ENCODE measurements at places on chromosomes 13 and 19.

DNA sequence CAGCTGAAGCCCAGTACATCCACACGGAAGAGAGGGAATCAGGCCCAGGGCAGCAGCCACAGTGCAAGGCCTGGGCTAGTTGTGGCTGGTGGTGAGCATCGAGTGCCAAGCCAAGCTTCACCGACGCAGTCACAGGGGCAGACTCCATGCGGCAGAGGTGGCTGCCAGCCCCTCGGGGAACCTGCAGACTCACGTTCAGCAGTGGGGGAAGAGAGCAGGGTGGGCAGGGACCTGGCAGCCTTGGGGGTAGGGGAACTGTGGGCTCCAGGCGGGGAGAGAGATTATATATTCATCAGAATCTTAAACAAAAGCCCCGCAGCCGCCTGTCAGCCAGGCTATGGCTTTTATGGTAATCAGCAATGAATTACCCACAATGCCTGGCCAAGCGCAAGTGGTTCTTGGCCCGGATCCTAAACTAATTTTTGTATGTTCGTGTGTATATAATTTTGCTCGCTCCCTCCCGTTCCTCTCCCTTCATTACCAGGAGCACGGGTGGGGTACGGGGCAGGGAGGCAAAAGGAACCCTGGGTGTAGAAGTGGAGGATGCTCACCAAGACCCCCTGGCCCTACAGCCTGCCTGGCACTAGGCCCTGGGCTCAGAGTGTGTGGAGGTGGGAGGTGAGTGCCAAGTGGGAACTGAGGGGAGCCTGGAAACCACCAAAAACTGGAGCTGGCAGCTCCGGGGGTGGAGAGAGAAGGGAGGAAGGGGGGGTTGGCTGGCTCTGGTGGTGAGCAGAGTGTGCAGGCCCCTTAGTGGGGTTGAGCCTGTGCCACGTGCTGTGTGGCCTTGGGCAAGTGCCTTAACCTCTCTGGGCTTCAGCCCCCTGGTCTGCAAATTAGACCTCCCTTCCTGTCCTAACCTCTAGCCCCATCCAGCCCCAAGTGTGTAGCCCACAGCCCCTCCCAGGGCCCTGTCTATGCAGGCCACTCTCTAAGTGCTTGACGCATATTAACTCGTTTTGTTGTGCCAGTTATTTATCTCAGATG lies 31.9 kb downstream of the PTPRS start:
- peak; percentile 72 for DNase-seq

GRCh38 chr13:99288089-99288488 lies 19.1 kb downstream of the GPR183 start:
- no peak for DNase-seq

GRCh38 chr19:2415281-2415972 lies 12.0 kb downstream of the TIMM13 start:
- no peak for DNase-seq

DNA sequence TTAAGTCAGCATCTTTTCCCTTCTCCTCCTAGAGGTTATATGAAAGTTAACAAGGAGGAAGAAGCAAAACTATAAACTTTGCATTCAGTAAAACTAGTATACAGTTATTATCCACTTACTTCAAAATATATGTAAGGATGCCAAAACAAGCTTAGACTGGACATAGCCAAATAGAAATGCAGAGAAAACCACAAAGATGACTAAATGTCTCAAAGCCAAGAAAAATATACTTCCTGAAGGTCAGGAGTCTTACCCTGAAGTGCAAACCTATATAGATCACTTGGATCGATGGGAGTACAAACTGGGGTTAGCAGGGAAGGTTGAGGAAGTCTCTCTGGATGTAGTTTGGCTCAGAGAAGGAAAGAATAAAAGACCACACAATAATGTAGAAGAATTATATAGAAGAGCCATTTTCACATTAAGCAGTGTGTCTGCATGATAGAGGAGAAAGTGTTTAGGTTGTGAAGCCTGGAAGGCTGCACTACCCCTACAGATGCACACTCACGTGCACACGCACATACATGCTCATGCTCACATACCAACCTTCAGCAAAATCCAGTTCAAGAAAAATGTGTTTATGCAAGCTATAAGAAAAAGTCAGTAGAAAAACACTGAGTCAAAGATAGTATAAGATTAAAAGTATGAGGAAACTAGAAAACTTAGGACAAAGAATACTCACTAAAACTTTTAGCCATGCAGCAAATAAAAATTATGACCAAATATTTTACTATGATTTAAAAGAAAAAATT lies 112.1 kb upstream of the RXFP2 start:
- peak; percentile 21 for DNase-seq

DNA sequence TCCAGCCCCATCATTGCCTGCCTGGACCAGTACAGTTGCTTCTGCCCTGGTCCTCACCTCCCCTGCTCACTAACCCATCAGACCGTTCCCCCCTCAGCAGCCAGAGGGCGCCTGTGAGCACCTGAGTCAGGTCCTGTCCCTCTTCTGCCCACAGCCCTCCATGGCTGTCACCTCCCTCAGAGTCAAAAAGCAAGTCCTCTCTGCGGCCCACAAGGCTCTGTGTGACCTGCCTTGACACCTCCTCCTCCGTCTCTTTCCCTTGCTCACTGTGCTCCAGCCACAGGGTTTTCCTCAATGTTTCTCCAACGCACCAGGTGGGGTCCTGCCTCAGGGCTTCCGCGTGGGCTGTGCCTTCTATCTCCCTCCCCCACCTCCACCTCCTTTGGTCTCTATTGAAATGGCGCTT lies 29.4 kb upstream of the PTPRS start:
- no peak for DNase-seq
